ENCODE measurements at places on chromosomes 16 and 17.

DNA sequence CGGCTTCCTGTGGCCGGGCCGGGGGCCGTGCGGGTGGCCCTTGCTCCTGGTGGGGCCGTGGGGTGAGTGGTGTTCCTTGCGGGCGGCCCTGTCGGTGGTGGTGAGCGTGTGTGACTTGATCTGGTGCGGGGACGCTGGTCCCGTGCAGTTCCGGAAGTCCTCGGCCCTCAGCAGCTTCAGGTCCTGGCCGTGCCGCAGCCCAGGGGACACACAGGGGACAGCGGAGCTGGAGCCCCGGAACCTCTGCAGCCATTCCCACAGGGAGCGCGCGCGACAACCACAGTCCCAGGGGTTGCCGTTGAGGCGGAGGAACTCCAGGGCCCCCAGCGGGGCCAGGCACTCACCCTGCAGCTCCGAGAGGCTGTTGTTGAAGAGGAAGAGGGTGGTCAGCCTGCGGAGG, 88.4 kb downstream of the RTN4RL1 start:
- no peak for DNase-seq

DNA sequence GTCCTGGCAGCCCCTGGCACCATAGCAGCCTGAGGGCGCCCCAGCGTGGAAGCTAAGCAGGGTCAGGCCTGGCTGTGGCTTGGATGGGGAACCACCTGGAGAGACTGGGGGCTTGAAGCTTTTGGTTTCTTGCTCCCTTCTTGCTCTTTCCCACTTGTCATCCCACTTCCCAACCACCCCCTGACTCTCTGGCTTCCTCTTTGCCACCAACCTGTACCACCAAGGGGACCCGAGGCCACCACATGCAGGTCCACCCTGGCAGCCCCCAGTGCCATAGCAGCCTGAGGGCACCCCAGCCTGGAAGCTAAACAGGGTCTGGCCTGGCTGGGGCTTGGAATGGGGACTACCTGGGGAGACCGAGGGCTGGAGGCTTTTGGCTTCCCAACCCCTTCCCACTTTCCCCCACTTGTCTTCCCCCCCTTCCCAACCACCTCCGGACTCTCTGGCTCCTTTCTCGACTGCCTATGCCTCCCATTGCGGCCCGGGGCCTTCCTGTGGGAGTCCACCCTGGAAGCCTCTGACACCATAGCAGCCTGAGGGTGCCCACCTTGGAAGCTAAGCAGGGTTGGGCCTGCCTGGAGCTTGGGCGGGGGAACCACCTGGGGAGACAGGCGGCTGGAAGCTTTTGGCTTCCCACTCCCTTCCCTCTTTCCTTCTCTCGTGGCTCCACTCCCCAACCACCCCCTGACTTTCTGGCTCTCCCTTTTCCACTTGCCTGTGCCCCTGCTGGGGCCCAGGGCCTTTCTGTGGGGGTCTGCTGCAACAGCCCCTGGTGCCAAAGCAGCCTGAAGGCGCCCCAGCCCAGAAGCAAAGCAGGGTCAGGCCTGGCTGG, 2294.4 kb downstream of the TP53TG3F start:
- no peak for DNase-seq

DNA sequence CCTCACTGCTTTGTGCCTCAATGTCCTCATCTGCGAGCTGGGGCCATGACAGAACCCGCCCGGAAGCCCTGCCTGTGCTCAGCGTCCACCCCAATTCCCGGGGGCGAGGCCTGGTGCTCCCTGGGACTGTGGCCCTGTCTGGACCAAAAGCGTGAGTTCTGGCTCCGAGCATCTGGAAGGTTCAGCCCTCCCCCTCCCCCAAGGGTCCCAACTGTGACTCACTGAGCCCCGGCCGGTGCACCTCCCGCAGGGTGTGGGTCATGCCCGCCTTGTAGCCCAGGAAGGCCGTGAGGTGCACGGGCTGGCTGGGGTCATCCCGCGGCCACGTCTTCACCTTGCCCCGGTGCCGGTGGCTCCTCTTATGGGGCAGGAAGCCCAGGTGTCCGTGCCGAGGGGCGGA, 755 bp downstream of the RPL3L start:
- DNase-seq = no peak

- no peak for DNase-seq
Observed at GRCh38 chr16:85531516-85531915, 81.6 kb upstream of the GSE1 start.

DNA sequence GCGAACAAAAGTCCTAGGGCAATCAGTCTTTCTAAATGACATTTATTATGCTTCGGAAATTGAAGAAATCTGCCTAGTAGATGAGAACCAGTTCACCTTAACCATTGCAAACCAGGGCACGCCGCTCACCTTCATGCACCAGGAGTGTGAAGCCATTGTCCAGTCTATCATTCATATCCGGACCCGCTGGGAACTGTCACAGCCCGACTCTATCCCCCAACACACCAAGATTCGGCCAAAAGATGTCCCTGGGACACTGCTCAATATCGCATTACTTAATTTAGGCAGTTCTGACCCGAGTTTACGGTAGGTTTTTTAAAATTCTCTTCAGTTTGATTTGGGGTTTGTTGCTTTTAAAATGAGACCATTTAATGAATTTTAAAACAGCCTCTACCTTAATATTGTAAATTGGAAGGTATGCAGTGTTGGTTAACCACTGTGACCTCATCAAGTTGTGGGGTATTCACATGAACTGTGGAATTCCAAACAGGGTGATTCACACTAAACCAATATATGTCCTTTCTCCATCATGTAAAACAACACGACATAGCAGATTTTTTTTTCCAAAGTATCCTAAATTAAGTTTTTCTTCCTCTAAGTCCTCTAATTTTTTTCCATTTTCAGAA, 6.2 kb upstream of the EVI2A start:
- no peak for DNase-seq

DNA sequence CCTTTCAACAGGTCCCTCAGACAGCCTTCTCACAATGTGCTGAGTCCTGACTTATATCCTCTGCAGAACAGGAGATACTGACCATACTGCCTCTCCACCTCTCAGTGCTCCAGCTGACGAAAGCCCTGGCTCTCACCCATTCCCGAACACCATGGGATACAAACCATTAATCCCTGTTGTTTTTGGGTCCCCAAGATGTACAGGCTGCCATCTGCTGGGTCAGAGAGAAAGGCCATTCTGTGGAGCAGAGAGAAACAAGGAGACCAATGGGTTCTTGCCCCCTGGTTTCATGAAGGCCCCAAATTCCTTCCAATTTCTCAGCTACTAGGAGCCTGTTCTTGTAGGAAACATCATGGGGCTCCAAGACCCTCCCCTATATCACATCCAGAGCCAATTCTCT, 3.0 kb downstream of the ERN2 start:
- no peak for DNase-seq

GRCh38 chr16:83928341-83929055, 24.5 kb upstream of the OSGIN1 start:
- peak; percentile 85 for DNase-seq

GRCh38 chr16:1602285-1602684, 9.6 kb downstream of the IFT140 start:
- no peak for DNase-seq

GRCh38 chr17:80101946-80102663, 724 bp downstream of the GAA start:
- peak; percentile 52 for DNase-seq

GRCh38 chr16:87615621-87616041, 13.3 kb downstream of the JPH3 start:
- DNase-seq = no peak

DNA sequence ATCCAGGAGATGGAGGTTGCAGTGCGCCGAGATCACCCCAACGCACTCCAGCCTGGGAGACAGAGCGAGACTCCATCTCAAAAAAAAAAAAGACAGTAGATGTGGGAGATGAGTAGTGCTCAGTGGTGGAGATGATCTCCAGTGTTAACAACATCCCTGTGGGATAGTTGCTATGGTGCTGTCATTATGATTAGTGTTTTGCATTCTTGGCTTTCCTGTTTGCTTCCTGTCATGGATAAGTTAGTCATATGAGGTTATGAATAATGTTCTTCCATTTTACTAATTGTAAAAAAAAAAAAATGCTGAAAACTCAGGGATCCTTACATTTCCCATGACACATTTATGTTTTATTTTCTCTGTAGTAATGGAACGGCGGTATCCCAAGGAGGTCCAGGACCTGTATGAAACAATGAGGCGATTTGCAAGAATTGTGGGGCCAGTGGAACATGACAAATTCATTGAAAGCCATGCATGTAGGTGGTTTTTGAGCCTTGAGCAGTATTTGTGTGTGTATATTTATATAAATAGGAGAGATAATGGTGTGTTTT, 24.5 kb upstream of the DUSP14 start:
- no peak for DNase-seq

- no peak for DNase-seq
Observed at GRCh38 chr16:48596326-48596725, 13.7 kb downstream of the N4BP1 start.

DNA sequence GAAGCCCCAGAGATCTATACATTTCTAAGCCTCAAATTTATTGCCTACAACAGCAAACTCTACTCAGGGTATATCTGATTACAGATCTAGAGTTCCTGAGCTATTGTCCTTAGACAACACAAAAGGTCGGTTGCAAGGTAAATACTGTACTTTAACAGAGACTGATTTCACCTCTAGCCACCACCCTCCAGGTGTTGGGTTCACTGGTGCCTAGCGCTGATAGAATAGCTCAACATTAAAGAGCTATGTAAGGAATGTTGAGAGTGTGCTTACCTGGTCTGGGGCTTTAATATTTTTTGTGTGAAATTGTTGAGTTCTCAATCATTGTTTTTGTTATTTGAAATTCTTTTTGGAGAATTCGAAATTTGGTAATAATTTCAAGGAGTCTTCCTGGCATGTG, 277.0 kb upstream of the PSMD7 start:
- DNase-seq = no peak

GRCh38 chr17:79911430-79912399, 72.5 kb upstream of the CBX4 start:
- no peak for DNase-seq

- no peak for DNase-seq
Observed at GRCh38 chr17:32289471-32290070, 23.9 kb downstream of the RHBDL3 start.

GRCh38 chr16:80046848-80047247, 446.3 kb upstream of the MAF start:
- no peak for DNase-seq

DNA sequence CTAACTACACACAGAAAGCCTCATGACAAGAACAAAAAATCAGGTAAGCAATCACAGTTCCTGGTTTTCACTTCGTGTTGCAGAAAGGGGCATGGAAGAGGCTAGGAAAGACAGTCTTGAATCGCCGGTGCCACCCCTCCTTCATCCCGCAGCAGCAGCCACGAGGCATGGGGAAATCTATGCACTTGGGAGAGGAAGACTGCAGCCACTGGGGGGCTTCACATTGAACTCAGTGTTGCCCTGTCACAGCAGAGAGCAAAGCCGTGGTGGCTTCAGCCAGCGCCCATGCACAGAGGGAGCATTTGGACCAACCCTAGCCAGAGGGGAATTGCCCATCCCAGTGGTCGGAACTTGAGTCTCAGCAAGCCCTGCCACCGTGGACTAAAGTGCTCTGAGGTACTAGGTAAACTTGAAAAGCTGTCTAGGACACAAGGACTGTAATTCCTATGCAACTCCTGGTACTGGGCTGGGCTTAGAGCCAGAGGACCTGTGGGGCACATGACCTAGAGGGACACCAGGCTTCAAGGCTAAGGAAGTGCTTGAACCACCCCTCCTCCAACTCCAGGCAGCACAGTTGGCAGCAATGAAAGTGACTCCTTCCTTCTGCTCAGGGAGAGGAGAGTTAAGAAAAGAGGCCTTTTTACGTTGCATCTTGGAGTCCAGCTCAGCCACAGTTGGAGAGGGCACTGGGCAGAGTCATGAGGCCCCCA, 35.2 kb upstream of the ATP2C2 start:
- DNase-seq = no peak

DNA sequence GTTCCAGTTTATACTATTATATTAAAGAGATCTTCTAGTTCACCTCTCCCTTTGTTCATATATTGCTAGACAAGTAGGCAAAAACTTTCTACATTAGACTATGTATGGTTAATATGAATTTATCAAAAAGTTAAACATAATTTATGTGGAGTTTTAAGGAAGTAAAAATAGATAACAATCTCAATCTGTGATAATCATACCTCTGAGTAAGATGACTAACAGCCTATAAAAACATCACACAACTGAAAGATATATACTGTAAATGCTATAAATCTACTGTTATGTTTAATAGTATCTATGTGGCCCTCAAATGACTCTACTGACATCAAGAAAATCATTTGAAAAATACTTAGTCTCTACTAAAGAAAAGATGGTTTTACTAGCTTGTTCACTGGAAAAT, 37.1 kb downstream of the AP1G1 start:
- DNase-seq = no peak

GRCh38 chr17:62805234-62805633, 2.9 kb downstream of the MARCHF10 start:
- DNase-seq = no peak

DNA sequence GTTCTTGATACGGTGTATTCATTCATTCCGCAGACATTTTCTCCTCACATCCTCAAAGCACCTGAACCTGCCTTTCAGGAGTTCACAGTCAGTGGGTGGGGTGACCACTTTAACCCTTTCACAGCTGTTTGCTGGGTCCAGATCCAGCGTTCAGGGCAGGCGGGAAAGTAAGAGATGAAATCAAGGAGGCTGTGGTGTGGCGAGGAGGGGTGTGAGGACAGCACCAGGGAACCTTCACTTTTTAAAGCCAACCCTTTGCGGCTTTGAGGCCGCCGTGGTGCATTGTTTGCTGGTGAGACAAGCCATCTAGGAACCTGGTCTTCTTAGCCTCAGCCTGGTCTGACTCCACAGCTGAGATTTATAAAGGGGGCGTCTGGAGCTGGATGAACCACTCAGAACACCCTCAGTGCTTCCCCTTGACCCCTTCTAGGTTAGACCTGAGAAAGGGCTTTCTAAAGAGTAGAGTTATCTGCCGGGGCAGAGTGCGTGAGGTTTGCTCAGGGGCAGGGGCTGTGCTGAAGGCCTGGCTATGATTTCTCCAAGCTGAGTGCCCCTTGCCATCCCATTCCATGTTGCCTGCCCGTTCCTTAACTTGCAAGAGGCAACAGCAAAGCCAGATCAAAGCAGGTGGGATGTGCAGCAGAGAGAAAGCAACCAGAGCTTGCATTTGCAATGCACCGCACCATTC, 933 bp downstream of the CCR7 start:
- DNase-seq = no peak

GRCh38 chr17:73911726-73912372, 267.6 kb upstream of the SDK2 start:
- no peak for DNase-seq

GRCh38 chr17:40705584-40705983, 2.0 kb upstream of the KRT24 start:
- DNase-seq = no peak

DNA sequence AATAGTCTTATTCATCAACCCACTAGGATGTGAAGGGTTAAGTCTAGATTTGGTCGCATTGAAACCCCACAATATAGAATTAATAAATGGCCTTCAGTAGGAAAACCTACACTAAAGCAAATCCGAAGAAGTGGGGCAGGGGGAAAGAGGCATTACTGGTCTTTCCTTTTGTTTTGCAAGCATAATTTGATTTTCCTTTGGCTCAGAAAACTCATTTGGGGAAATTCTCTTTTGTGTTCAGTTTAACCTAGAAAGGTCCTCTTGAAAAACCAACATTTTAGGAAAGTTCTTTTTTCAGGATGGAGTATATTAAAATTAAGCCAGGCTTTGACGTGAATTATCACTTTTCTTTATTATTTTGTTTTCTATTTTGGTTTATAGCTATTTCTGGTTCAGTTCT, 31.7 kb downstream of the ERCC4 start:
- no peak for DNase-seq

Data from HuH-7 (cell line).